ENCODE measurements at places on chromosomes 1 and 21.

GRCh38 chr1:8035289-8035688 is 9.2 kb upstream of the ERRFI1 start:
- DNase-seq: no peak

- peak; percentile 51 for DNase-seq
These were observed 1.1 kb downstream of the RASAL2 start for GRCh38 chr1:178094739-178095645.

GRCh38 chr1:5639106-5639722 is 353.0 kb downstream of the NPHP4 start:
- DNase-seq: no peak

GRCh38 chr1:154913273-154913672 is 23.2 kb downstream of the PMVK start:
- DNase-seq: no peak

DNA sequence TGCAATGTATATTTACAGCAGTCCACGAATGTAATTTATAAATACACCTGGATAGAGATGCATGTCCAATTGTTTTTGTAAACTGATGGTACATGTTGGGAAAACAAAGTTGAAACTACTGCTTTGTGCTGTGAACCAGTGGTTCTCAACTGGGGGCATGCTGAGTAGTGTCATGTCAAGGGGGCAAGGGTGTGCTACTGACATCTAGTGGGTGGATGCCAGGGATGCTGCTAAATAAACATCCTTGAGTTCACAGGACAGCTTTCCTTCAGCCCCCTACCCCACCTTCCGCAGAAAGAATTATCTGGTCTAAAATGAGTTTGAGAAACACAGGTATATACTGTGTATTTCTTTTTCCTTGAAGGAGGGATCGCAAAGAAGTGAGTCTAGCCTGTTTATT is 95.9 kb downstream of the RASAL2 start:
- DNase-seq: peak; percentile 57

DNA sequence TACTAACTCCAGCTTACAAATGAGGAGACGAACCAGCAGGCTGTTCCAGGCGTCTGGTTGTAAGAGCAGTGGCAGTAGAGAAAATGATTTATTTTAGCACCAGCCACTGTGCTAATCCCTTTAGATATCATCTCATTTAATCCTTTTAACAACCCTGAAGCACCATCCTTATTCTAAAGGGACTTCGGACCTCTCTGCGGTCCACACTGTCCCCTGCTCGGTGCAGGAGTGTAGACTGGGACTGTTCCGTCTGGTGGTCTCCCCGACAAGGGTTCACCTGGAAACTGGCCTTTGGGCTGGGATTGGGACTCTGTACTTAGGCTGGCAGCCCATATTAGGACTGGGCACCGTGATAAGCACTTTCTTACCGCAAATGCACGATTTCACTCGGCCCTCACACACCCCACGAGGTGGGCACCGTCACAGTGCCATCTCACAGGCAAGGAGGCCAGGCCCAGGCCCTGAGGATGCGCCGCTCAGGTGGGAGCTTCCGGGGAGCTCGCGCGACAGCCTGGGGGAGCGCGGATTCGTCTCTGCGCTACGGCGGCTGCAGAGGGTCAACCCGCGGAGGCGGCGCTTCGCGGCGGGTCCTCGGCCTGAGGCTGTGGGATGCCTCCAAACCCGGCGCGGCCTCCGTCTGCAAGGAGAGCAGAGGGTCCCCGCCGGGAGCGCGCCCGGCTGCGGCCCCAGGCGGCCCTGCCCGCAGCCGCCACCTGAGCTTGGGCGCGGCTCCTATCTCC is 45.2 kb downstream of the ATP1A1 start:
- peak; percentile 72 for DNase-seq

DNA sequence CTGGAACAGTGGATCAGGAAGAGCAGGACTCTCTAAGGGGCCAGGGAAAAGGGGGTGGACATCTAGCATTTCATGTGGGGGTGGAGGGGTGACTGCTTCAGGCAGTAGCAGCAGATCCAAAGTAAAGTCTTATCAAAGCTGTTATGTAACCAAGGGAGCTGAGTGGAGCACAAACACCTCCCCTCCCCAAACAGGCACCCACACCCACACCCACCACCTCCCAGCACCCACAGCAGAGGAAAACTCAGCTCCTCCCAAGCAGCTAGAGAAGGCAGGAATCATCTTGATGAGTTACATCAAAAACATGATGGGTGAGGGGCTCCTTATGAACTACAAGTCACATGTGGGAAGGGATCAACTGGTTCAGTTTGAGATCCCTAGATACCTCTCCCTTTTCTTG is 6.0 kb downstream of the DLGAP3 start:
- no peak for DNase-seq

DNA sequence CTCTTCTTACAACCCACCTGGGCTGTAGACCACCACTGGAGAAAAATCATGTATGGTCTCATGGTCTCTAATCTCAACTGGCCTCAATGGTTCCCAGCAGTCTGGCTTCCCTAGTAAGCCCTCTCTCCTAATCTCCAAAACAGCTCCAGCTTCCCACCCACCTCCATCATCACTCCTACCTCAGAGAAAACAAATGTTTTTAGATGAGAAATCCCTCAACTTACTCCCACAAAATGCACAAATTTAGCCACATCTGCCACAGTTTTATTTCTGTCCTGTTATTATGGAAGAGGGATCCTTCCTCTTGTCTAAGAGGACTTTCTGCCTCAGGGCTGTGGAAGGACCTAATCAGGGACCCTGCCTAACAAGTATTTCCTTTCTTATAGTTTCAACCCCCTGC is 32.1 kb downstream of the TP53BP2 start:
- no peak for DNase-seq

DNA sequence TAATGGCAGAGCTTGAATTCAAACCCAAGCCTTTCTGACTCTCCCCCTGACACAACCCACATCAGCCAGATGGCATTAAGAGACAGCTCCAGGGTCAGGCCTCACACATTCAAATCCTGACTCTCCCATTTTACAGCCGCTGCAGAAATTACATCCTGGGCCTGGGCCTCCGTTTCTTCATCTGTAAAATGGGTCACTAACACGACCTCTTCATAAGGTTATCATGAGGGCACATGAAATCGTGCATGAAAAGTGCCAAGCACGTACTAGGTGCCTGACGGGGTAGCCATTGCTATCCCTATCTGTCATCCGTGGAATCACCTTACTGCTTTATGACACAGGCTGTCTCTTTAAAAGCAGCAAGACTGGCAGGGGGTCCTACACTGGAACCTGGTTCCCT is 19.8 kb upstream of the CASZ1 start:
- no peak for DNase-seq

DNA sequence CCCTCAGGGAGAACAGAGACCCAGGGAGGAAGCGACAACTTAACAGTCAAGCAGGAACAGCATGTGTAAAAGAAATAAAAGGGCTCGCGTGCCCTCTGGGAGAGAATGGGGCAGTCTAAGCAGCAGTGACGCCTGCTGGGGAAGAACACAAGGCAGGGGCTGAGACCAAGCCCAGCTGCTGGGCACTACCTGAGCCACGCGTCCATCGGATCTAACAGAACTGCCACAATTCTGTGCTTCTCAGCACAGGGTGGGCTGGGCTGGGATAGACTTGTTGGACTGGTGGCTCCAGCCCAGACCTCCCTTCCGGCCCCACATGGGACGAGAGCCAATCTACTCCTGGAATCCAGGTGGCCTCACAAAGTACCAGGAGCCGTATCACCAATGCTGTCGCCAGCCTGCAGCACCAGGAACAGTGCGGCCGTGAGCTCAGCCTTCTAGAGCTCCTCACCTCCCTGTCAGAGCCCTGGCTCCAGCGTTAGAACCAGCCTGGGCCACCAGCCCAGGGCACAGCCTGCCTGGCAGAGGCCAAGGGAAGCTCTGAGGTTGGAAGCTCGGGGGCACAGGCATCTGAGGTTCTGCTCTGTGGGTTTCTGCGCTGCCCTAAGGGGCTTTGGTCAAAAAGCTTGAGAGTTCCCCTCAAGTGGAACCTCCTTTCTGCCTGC is 7.4 kb downstream of the LRRC47 start:
- no peak for DNase-seq

All from fibroblast of mammary gland (primary cell).